DMS153 (cell line): ENCODE measurements at places on chromosomes 7 and 10.

DNA sequence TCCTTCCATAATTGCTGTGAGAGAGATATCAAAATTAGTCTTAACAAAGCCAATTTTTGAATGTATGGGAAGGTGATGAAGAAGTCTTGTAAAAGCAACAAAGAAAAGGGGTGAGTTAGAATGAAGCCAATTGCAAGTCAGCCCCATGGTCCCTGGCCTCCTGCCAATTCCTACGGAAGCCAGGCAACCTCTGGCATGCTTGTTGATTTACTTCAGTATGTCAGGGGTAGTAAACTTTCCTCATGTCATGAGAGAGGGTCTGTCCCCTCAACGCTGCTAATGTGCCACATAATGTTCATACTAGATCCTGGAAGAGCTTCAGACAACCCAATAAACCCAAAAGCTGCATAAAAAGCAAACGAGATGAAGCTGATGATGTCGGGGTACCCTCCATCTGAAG, 159.1 kb upstream of the YAE1 start:
- DNase-seq, result no peak

- no peak for DNase-seq
Observed at GRCh38 chr10:132477066-132477397, 60.6 kb upstream of the INPP5A start.

DNA sequence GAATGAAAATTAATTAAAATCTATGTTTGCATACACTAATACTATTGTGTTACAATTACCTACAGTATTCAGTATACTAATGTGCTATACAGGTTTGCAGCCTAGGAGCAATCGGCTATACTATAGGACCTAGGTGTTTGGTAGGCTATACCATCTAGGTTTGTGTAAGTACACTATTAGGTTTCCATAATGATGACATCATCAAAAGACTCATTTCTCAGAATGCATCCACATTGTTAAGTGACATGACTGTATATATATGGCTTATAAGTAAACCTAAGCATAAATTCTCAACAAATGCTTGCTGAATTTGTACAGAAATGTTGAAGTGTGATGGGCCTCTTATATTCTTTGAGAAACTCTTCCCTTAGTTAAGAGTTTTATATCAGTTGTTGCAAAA, 206.5 kb upstream of the ZWINT start:
- no peak for DNase-seq

DNA sequence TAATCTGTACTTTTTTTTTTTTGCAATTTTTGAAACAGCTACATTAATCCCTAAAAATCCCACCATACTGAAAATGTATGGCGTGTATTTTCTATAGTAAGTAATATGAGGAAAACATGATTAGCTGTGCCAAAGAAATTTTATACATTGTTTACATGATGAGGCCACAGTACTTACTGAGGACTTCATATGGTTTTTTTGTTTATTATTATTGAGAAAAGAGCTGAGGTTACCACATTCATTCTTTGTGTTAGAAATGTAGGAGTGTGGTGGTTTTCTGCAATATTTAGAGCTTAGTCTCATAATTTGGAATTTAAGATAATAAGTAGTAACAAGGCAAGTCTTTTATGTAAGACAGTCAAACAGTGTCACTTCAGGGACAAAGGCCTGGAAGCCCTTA, 45.1 kb downstream of the SLC25A40 start:
- no peak for DNase-seq

- no peak for DNase-seq
Observed at GRCh38 chr7:121204537-121204936, 124.3 kb upstream of the WNT16 start.
